Fibroblast of skin of back (primary cell): ENCODE measurements at places on chromosomes 2 and 18.

- peak; percentile 56 for DNase-seq
Observed at GRCh38 chr2:189131991-189132390, 47.6 kb downstream of the COL5A2 start.

DNA sequence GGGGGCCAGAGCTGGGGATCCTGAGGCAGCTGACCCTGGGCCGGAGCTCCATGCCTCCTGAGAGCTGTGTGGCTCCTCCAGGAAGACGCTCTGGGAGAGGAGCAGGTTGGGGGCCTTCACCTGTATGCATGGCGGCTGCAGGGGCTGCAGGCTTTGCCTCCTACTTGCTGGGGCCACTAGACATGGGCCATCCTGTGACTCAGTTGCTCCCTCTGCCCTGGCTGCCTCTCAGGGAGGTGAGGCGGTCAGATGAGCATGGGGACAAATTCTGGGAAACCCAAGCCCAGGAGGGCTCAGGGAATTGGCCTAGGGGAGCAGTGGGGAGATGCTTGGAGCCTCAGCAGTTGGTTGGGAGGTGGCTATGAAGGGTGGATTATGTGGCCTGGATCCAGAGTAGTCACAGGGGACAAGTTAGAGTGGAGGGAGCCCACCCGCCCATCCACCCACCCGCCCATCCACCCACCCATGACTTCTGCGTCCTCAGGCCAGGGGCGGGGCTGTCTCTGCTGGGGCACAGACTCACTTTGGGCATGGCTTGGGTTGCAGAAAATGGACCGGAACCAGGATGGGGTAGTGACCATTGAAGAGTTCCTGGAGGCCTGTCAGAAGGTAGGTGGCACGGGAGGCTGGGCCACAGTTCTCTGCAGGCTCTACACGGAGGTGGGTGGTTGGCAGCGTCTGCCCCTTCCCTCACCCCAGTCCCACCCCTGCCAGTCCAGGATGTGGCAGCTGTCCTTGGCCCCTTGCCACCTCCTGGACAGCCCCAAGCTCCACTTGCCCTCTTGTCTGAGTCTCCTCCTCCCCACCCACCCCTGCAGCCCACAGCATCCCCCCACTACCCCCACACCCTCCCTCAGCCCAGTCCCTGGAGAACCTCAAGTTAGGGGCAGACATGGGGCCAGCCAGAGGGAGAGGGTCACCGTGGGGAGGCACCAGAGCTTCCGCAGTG is 19.5 kb upstream of the FAHD2A start:
- DNase-seq, result no peak

DNA sequence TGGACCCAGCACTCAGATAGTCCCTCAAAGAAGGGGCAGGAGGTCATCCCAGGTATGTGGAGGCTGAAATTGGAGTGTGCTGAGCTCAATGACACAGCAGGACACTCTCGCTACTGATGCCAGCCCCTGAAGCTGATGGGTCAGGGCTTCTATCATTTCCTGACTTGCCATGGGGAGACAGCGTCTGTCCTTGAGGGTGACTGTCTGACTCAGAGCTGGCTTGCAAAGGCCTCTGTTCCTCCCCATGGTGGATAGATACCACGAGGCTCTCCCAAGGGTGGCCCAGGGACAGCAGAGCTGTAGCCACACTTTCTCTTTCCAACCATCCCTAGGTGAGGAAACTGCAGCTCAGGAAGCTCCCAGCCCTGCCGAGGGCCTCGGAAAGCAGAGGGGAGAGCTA is 10.8 kb downstream of the ALPG start:
- DNase-seq, result no peak

DNA sequence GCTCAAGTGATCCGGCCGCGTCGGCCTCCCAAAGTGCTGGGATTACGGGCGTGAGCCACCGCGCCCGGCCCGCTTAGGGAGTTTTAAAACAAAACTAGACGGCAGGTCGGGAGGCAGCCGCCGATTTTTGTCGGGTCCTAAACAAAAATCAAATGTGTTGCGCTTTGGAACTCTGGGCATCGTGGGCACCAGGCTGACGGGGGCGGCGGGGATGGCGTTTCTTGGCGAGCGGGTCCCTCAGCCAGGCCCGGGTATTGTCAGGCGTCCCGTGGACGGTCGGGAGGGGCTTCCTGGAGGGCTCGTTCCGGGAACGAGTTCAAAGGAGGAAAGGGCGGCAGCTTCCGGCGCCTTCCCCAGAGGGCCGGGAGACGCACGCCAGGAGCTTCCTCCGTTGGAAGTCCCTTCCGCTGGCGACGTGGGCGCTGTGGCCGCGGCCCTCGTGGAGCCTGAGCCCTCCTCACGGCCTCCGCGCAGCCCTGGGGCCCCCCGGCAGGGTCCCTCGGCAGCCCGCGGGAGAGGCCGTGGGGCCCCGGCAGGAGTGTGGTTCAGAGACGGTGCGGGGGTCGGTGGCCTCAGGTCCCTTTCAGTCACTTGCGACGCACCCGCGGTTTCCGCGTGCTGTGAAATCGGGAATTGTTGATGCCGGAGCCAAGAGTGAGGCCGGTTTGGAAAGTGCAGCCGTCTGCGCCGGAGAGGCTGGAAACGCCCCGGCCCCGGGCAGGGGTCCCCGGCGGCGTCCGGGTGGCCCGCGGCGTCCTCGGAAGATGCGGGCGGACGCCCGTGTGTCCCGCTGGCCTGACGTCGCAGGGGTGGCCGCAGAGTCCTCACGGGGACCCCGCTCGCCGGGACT is 59.3 kb downstream of the EMILIN2 start:
- peak; percentile 69 for DNase-seq

GRCh38 chr2:64273524-64274398 is 129.5 kb upstream of the PELI1 start:
- peak; percentile 91 for DNase-seq

DNA sequence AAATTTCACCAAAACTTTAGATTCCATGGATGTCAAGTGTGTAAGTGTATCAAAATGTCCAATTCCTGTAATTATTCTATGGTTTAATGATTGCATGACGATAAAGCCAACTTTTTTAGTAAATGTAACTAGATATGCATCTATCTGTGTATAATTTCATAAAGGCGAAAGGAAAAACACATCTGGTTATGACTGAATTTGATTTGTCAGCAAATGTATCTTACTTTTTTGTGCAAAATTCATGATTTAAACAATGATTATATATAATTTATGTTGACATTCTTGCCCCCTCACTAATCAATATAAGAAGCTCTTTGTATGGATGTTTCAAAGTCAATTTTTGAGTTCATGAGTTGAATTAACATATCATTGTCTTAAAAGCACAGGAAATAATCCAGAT is 138.5 kb downstream of the KCNJ3 start:
- no peak for DNase-seq

GRCh38 chr2:41970988-41971660 is 76.7 kb upstream of the PKDCC start:
- no peak for DNase-seq

DNA sequence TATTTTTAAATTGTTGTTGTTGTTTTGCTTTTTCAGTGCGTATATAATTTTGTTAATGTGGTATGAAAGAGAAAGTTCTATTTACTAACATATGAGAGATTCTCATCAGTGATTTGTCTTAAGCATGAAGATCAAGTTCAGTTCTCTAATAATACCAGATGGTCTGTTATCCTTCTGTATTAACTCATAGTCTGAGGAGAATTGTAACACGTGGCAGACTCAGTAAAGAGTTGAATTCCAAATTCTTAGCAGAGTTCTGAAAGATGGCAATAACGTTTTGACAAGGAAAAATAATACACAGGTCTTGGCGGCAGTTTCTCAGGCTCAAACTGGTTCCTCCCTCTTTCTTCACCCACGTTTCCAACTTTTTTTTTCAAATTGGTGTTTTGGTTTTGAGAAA is 17.2 kb upstream of the COL3A1 start:
- DNase-seq, result no peak

DNA sequence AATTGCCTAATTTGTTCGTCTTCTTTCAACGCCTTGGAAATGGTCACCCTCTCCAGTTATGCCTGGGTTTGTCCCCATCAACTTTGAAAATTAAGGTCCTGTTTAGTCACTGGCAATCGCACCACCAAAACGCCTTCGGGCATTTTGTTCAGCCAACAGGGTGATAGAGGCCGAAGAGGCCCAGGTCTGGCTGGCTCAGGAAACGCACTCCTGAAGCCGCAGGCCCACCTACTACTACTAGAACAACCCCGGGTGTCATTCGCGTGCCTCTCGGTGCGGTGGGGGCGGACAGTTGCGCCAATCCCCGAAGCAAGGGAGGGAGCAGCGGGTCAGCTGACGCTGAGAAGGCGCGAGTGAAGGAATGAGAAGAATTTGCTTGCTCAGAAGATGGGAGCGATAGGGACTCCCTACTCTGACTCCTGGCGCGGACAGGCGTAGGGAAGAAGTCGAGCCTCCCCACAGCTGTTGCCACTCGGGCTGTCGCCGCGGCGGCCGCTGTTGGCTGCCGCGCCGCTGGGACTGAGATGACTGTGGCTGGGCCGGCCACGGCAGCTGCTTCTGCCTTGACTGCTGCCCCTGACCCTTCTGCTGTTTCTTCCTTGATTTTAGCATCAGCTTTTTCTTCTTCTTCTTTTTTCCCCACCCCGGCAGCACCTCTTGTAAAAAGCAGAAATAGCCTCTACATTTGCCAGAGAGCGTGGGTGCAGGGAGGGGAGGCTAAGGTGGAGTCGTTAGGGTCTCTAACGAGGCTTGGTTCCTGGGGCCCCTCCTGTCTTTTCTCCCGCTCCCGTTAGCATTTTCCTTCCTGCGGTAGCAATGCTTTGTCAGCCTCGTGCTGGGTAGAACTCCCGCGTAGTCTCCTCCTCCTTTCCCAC is 387.6 kb downstream of the FIGN start:
- peak; percentile 58 for DNase-seq

- DNase-seq, result no peak
Observed at GRCh38 chr2:240460781-240461431, 25.4 kb downstream of the GPC1 start.

DNA sequence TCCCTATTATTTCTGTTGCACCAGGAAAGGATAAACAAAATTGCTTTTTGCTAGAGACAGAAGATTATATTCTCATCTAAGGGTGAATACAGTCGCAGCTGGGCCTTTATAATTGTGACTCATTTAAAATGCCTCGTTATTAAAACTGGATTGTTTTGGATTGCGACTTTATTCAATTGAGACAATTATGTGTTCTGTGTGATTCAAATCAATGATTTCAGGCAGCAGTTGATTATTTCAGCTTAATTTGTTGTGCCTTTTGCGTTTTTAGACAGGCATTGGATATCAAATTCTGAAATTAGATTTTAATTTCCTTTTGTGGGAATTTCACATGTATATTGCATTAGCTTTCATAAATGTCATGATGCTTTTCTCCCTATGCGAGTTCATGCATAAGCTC is 778.1 kb upstream of the SOX11 start:
- DNase-seq, result no peak

GRCh38 chr2:216206821-216207220 is 97.7 kb downstream of the XRCC5 start:
- DNase-seq, result no peak

DNA sequence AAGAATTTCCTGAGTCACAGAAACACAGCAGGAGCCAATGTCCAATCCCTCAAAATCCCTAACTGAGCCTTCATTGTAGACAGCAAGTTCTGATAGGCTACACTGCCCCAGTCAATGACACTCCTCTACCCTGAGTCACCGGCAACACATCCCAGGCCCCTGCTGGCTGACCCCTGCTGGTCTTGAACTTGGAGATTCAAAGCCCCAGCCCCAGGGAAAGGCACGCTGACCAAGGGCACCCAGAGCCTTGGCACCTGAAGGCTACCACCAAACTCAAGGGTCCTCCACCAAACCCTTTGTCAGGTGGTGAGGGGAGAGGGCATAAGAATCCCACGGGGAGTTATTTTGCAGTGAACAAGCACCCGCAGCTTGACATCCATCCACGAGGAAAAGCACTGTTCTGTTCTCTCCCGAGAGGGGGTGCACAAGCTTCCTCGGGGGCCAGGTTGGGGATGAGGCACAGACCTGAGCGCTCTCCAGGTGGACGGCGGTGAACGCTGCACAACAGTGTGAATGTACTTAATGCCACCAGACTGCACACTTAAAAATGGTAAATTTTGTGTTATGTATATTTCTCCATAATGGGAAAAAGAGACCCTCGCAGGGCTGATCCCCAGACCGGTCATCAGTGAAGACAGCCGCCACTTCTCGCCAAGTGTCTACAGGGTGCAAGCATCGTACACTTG is 46.9 kb downstream of the TFCP2L1 start:
- peak; percentile 53 for DNase-seq

GRCh38 chr18:60746491-60746890 is 373.9 kb upstream of the MC4R start:
- no peak for DNase-seq

DNA sequence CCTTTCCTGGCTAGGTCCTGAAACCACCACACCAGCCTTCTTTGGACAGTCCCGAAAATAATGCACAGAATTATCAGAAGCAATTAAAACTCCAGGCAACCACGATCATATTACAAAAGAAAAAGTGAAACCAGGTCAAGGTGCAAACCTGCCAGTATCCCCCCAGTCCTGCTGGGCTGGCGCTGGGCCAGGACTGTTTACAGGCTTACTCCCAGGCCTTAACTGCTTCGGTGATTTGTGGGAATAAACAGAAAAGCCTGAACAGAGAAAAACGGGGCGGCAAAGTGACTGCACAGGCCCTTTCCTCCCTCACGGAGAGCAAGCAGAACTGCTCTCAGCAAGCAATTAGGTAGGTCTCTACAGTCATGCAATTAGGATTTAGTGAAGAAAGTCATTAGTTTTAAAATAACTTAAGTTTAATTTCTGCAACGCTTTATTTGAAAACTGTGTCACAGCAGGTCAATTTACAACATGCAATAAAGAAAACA is 1.3 kb downstream of the HDAC4 start:
- DNase-seq, result no peak

GRCh38 chr2:88709181-88709631 is 17.7 kb downstream of the RPIA start:
- DNase-seq, result peak; percentile 36

DNA sequence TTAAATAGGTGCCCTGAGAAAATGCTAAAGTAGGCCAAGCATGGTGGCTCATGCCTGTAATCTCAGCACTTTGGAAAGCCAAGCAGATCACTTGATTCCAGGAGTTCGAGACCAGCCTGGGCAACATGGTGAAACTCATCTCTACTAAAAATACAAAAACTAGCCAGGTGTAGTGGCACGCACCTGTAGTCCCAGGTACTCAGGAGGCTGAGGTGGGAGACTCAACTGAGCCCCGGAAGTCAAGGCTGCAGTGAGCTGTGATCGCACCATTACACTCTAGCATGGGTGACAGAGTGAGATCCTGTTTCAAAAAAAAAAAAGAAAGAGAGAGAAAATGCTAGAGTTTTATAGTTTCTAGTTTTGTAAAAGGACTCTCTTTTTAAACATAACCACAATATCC is 12.0 kb downstream of the ANKRD44 start:
- no peak for DNase-seq

DNA sequence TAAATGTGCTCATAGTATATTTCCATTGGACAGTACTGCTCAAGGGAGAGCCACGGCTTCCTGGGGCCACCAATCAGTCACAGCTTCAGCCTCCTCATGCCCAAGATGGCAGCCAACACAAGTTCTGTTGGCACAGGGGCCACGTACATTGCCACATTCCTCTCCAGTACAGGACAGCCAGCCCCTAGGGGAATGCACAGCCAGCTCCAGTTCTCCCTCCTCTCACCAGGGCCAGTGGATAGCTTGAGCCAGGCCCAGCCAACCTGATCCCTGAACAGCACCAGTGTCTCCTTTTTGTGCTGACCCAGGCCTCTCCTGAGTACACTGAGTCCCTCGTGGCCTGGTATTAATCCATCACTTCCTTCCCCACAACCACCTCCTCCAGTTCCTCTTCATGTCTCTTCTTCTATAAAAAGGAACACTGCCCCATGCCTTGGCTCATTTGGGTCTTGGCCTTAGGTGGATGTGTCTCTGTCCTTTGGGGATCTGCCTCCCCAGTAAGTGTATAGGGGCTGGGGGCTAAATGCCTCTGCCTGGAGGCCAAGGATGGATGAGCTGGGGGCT is 168.7 kb downstream of the TNS1 start:
- DNase-seq, result no peak

- DNase-seq, result peak; percentile 83
Observed at GRCh38 chr18:28267878-28268625, 91.1 kb upstream of the CDH2 start.
